ENCODE measurements at places on chromosomes 6 and 20. TPM values are rescaled to one million over a fixed set of nuclear protein-coding genes. Genes with fewer than 3 reads are reported as not detected.

The ABCC10 gene
- total RNA-seq = 22.8 TPM

DNA sequence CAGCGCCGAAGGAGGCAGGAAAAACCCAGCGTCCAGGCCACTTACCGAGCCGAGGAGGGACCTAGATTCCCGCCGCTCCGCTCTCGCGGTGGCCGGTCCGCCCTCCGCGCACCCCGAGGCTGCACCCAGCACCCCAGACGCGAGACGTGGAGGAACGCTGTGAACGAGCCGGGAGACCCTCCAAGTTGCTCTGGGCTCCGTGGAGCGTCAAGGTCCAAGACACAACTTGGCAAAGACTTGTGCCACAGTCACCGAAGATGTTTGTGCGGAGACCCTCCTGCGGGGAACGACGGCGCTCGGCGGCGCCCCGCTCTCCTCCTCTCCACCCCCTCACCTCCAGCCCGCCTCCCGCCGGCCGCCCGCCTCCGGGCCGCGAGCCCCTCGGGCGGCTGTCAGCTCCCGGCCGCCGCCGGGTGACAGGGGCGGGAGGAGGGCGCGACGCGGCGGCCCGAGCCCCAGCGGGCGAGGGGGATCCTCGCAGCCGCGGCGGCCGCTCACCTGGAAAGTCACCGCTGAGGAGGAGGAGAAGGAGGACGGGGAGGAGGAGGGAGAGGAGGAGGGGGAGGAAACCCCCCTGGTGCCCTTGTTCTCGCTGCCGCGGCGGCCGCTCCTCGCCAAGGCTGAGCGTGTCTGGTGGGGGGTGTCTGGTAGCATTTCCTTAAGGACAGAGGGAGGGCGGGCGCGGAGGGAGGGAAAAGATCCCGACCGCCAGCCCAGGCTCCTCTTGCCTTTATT, 637 bp upstream of the HIVEP2 start:
- peak overlapping the region; percentile 99 for H3K27ac ChIP-seq
- H3K4me3 ChIP-seq = peak overlapping the region; percentile 90
- no peaks in the 10 kb centered on the region for H3K36me3 ChIP-seq
- DNase-seq = no peak
- H3K4me1 ChIP-seq = peaks cover 16% of the 10 kb centered on the region
- no peaks in the 10 kb centered on the region for H3K27me3 ChIP-seq

GRCh38 chr20:50291254-50292078, 100.8 kb downstream of the CEBPB start:
- DNase-seq = no peak
- no peak overlapping the region for H3K4me3 ChIP-seq
- H3K27ac ChIP-seq = peak overlapping the region; percentile 88

DNA sequence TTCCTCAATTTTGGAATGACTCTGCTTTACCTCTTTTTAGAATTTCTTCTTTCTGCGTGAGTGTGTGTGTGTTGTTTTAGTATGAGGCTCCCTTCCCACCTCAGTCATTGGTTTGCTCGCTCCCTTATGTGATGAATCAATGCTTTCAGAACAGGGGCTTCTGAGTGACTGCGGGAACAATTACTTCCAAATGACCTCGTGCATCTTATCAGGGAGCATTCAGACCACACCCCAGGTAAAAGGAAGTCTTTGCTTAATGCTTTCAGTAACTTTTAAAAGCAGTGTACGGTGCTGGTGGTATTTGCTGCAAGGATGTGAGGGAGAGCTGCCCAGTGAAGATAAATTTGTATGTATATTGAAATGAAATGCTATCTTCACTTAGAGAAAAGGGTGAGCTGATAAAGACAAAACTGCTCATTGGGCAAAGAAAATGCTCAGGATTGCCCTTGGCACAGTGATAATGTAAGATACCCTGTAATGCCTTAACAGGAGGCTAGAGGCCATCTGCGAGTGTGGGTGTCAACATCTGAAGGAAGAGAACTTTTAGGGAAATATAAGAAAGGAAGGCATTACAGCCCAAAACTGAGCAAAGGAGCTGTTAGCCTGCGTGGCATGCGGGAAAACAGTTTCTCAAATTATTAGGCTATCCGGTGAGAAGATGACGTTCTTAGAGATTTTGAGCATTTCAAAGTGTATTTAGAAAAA, at the start of gene MLIP:
MLIP (plus strand) TSS at position 103 of the 705 bp plus-strand sequence; CDS start at position 140, 37 bp downstream.
- H3K27me3 ChIP-seq = no peaks in the 10 kb centered on the region
- H3K27ac ChIP-seq = no peak within 1 kb of the TSS
- H3K36me3 ChIP-seq = no peaks in the 10 kb centered on the region
- peaks cover 15% of the 10 kb centered on the region for H3K4me1 ChIP-seq

The MRPS10 gene
- 21.4 TPM for total RNA-seq

The ADGRF4 gene
- total RNA-seq = 10.1 TPM

DNA sequence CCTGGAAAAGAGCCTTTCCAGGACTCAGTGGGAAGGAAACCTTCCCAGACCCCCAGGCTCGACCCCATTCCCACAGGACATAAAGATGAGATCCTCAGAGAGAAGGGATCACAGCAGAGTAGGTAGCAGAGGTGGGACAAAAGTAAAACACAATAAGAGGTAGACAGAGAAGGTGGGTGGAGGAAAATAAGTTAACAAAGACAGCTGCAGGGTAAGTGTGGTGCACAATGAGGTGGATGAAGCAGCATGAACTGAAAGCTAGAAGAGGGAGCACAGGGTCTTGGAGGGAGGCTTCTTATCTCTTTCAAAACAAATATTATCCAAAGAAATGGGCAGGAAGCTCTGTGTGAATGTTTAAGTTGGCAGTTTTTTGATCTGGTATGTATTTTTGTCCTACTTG, 14.0 kb upstream of the MAP7 start:
- no peak overlapping the region for H3K27ac ChIP-seq
- no peaks in the 10 kb centered on the region for H3K27me3 ChIP-seq
- no peaks in the 10 kb centered on the region for H3K36me3 ChIP-seq
- H3K4me1 ChIP-seq = no peaks in the 10 kb centered on the region
- DNase-seq = no peak

- H3K4me1 ChIP-seq = peaks cover 28% of the 10 kb centered on the region
- peak; percentile 95 for DNase-seq
- H3K36me3 ChIP-seq = no peaks in the 10 kb centered on the region
- peak overlapping the region; percentile 73 for H3K27ac ChIP-seq
These were observed 71.5 kb downstream of the HFE start for GRCh38 chr6:26158581-26159356.

The TRIM31 gene
- total RNA-seq = not detected

DNA sequence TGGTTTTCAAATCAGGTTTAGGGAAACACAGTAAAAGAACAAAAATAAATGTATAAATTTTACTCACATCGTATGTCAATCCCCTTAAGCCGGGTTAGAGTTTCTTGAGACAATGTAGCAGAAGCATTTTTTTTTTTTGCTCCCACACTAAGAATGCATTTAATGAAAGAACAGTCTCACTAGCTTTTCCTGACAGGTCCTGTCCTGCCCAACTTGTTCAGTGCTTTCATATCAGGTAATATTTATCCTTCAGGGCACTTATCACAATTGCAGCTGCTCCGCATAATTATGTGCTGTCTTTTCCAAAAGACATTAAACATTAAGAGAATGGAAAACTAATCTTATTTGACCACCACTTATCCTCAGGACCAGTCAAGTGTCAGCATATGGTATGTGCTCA, 632.0 kb downstream of the HTR1B start:
- H3K36me3 ChIP-seq = no peaks in the 10 kb centered on the region
- no peak overlapping the region for H3K27ac ChIP-seq
- no peaks in the 10 kb centered on the region for H3K4me1 ChIP-seq
- DNase-seq = no peak
- H3K27me3 ChIP-seq = no peaks in the 10 kb centered on the region
- no peak overlapping the region for H3K4me3 ChIP-seq

GRCh38 chr6:148419430-148419829, 76.8 kb downstream of the SASH1 start:
- H3K27me3 ChIP-seq = no peaks in the 10 kb centered on the region
- H3K4me1 ChIP-seq = peaks cover 35% of the 10 kb centered on the region
- DNase-seq = no peak
- no peaks in the 10 kb centered on the region for H3K36me3 ChIP-seq
- no peak overlapping the region for H3K27ac ChIP-seq

The FOXF2 gene
- total RNA-seq = 1.2 TPM

- H3K4me3 ChIP-seq = no peak overlapping the region
- H3K36me3 ChIP-seq = no peaks in the 10 kb centered on the region
- no peak for DNase-seq
- H3K27me3 ChIP-seq = no peaks in the 10 kb centered on the region
These were observed 18.5 kb downstream of the RNF144B start for GRCh38 chr6:18405477-18406293.

The CBLN4 gene
- total RNA-seq = not detected

DNA sequence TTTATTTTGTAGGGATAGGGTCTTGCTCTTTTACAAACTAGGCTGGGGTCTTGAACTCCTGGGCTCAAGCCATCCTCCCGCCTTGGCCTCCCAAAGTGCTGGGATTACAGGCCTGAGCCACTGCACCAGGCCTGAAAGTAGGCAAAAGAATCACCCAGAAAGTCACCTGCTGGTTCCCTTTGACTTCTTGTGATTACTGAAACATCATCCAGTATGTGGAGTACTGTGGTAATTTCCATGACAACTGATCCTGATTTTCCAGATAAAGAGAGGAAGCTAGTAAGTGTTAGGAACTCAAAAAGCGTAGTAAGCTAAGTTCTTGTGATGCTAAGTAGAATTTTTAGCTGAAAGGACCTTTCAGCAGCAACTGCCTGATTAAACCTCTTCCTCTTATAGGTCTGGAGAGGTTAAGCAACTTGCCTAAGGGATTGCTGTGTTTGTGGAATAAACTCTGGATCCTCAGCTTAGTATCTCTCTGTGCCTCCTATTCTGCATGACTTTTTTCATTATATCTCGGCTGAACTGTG, 16.8 kb downstream of the RALY start:
- no peak overlapping the region for H3K27ac ChIP-seq
- no peaks in the 10 kb centered on the region for H3K36me3 ChIP-seq
- DNase-seq = no peak
- no peak overlapping the region for H3K4me3 ChIP-seq
- H3K4me1 ChIP-seq = peaks cover 74% of the 10 kb centered on the region

- DNase-seq = no peak
- H3K36me3 ChIP-seq = no peaks in the 10 kb centered on the region
- H3K27me3 ChIP-seq = no peaks in the 10 kb centered on the region
- H3K4me3 ChIP-seq = no peak overlapping the region
These were observed 180.5 kb downstream of the TENT5A start for GRCh38 chr6:81572020-81572419.

DNA sequence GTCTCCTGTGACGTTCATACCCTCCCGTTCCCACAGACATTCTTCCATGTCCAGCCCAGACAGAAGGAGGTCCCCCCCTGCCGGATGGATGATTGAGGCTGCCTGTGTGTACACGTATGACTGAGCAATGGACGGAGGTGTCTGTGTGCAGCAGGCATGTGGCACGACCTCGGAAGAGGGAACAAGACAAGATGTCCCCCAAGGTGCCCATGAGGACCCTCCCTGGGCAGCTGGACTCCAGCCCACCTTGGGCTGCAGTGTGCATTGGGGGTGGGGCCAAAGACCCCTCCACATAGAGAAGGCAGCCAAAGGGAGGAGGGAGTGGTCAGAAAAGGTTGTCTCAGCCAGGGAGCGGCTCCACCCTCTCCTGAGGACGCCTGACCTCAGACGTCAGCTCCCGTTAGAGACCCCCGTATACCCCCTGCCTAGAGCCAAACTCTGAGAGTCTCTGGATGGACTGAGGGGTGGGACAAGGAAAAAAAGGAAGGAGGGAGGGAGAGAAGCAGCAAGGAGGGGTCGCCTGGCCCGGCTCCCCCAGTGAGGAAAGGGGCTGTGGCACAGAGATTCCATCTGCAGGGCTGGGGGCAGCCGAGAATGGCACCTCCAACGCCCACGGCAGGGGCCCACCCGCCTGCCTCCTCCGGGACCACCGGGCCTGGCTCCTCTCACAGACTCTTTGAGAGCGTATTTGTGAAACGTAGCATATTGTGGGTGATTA, 92.9 kb upstream of the BHLHE23 start:
- H3K27me3 ChIP-seq = no peaks in the 10 kb centered on the region
- H3K4me3 ChIP-seq = no peak overlapping the region
- no peaks in the 10 kb centered on the region for H3K36me3 ChIP-seq
- DNase-seq = no peak
- no peak overlapping the region for H3K27ac ChIP-seq

The KIF13A gene
- total RNA-seq = 43.0 TPM

GRCh38 chr6:29561606-29562181, 2.2 kb upstream of the UBD start:
- no peak for DNase-seq
- H3K4me1 ChIP-seq = no peaks in the 10 kb centered on the region
- no peak overlapping the region for H3K4me3 ChIP-seq
- no peak overlapping the region for H3K27ac ChIP-seq
- H3K27me3 ChIP-seq = no peaks in the 10 kb centered on the region

DNA sequence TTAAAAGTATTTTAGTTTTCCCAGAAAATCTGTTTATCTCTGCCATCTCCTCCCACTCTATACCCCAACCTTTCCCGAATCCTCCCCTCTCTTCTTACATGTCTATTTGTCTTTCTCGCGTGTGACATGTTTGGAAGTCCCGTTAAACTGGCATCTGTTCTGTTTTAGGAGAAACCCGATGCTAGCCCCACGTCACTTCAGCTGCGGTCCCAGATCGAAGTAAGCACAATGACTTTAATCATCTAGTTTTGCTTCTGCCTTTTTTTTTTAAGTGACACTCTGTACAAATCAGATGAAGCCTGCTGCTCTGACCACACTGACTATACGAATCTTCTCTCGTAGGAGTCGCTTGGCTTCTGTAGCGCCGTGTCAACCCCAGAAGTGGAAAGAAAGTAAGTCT, 97.4 kb downstream of the SASH1 start:
- no peak for DNase-seq
- H3K4me3 ChIP-seq = no peak overlapping the region
- no peak overlapping the region for H3K27ac ChIP-seq
- H3K27me3 ChIP-seq = no peaks in the 10 kb centered on the region
- no peaks in the 10 kb centered on the region for H3K36me3 ChIP-seq
- H3K4me1 ChIP-seq = peaks cover 26% of the 10 kb centered on the region

DNA sequence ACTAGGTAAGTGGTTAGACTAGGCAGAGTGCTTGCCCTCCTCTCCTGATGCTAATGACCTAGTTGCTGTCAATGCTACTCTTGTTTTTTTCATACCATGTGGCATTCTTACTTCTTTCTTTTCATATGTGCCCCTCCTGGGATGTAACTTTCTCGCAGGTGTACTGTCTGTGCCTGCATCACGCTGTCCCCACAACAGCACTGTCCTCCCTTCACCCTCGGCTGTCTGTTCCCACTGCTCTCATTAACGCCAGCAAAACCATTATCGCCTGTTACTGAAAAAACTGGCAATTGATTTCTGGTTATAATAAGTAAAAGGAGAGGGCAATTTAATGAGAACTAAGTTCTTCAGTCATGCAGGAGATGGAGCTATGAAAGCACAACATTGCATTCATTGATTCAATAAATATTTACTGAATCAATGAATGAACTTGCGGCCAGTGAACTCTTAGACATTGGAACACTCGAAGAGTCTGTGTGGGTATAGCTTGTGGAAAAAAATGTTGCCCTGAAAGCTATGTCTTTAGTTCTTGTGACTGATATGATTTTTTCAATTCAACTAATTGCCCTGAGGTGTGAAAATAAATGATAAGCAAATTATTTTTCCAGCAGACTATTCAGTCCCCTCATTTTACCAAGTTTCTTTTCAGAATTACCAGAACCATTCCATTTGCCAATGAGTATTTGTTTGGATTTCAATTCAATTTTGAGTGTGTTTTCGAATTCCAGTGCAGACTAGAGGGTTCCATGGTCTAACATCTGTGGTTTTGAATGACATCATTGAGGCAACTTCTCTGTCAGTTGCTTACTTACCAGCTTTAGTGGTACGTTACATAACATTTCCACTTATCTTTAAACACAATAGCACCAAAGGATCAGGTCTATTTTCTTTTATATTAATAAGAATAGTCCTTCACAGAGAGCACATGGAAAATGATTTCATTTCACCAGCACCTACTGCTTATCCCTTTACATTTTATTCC, 2.1 kb downstream of the SLC17A4 start:
- H3K4me1 ChIP-seq = no peaks in the 10 kb centered on the region
- H3K36me3 ChIP-seq = no peaks in the 10 kb centered on the region
- no peak overlapping the region for H3K4me3 ChIP-seq
